ENCODE measurements at places on chromosomes 2 and 18.

- no peak for DNase-seq
Measured at GRCh38 chr2:60706021-60706420, 50.0 kb upstream of the PAPOLG start.

GRCh38 chr18:58253871-58254270 is 209.8 kb downstream of the NEDD4L start:
- DNase-seq: no peak

DNA sequence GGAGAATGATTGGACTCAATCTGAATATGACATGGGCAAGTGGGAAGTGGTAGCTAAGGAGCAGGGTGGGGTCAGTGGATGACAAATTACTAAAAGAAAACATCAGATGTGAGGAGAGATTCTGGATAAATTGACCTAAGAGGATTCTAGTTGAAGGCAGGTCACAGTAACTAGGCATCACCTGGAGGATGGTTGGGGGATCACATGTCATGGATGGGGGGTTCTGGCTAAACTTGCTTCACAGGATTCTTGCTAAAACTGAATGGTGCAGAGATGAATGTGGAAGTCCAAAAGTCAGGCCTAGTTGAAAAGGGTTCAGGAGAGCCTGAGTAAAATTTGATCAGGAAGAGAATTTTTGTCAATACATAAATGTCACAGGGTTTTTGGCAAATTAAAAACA is 18.3 kb downstream of the CLHC1 start:
- no peak for DNase-seq

- DNase-seq: no peak
Measured at GRCh38 chr2:209314653-209315052, 109.2 kb upstream of the MAP2 start.

DNA sequence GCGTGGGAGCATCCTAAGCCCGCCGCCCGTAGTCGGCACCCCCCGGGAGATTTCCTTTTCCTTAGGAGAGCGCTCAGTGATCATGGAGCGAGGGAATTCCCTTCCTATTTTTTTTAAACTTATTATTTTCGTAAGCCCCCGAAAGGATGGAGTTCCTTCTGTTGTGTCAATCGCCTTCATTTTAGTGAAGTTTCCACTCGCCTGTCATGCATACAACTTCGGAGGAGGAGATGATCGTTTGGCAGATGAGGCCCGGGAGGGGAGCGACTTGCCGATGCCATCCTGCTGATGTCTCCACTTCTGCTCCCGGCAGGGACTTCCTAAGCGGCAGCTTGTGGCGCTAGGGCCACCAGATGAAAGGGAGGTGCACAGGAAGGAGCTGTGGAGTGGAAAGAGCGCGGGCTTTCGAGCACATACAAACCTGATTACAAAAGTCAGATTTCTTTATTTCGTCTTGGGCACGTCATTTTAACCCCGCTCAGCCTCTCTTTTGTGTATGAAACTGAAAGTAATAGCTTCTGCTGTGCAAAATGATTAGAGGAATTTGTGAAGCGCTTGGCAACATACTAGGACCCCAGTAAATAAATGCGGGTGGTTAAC is at the start of gene ADGRF3:
ADGRF3 (minus strand) TSS at position 336 of the 600 bp plus-strand sequence. CDS start 555 bp downstream, outside the sequence.
- peak; percentile 63 for DNase-seq

DNA sequence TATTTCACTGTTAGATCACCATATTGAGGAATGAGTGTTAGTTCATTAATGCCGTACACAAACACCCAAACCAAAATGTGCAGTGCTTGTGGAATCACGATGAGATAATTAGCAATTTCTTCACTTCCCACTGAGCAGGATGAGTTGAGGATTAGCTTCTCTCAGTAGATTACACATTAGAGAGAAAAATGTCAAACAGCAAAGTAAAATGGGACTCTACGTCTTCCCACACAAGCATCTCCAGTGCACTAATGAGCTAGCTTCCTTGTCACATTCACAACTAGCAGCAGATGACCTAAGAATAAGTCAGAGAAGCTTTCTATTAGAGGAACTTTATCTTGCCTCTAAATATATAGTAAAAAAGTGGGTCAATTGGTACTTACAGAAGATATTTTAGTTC is 926.9 kb downstream of the TSN start:
- DNase-seq: no peak

GRCh38 chr2:78418021-78418420 is 607.5 kb upstream of the REG3G start:
- DNase-seq: no peak

GRCh38 chr2:238286095-238286494 is 2.3 kb downstream of the PER2 start:
- no peak for DNase-seq

GRCh38 chr2:48583961-48584360 is 33.7 kb upstream of the GTF2A1L start:
- no peak for DNase-seq

- DNase-seq: no peak
Measured at GRCh38 chr2:47307066-47307465, 95.9 kb upstream of the MSH2 start.

DNA sequence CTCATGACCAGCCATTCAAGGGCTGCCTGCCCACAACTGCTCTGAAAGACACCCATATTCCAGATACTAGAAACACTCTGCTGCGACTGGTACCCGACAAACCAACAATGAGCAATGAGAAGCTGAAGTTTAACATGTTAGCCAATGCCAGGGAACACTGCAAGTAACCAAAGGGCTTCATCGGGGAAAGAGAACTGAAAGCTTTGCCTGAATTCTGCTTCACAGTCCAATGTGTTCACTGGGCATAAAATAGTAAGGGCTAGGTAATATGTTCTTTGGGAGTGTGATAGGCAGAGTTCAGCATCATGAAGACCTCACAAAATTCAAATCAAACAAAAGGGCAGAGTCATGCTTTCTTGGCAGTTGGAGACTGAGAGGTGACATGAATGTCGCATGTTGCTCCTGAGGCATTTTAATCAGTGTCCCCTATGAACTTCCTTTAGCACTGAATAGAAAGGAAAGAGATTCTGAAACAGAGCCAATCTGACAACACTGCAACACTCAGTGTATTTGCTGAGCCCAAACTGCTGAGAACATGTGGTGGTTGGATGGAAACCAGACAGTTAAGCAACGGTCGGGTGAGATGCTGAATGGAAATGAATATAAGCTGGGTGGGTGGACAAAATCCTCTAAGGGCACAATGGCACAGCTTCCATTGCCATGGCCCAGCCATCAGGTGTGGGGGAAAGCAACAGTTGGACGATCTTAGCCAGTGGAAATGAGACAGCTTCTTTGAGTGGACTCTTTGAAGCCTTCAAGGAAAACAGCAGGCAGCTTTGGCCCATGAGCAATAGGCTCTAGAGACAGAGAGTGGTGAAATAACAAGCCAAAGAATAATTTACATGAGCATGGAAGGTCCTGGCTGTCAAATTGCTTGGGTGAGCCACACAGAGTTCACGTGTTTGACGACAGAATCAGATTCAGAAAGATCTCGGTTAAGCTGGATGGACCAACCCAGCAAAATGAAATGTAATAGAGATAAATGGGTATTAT is 277.5 kb downstream of the AFF3 start:
- DNase-seq: no peak

- no peak for DNase-seq
Measured at GRCh38 chr18:24656050-24656449, 195.6 kb downstream of the HRH4 start.

- no peak for DNase-seq
Measured at GRCh38 chr2:54728669-54729120, 5.2 kb downstream of the EML6 start.

DNA sequence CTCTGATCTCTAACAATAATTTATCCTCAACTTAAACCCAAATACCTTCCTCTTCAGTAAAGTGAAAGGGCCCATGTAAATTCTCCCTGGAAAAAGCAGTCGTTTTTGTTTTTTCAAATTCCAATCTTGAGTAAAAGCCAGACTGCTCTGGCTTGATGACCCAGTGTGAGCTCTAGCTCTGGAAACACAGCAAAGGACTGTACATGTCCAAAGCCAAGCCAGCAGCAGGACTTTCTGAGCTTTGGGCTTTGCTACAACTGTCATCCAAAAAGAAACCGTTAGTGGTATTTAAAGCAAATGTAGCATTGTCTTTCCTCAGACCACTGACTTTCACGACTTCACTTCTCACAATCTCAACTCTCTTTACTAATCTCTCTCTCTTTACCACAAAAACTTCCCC is 25.4 kb downstream of the SH3YL1 start:
- no peak for DNase-seq

All from AML-193 (cell line).